Brain microvascular endothelial cell (primary cell): ENCODE measurements at places on chromosomes 5 and 9.

DNA sequence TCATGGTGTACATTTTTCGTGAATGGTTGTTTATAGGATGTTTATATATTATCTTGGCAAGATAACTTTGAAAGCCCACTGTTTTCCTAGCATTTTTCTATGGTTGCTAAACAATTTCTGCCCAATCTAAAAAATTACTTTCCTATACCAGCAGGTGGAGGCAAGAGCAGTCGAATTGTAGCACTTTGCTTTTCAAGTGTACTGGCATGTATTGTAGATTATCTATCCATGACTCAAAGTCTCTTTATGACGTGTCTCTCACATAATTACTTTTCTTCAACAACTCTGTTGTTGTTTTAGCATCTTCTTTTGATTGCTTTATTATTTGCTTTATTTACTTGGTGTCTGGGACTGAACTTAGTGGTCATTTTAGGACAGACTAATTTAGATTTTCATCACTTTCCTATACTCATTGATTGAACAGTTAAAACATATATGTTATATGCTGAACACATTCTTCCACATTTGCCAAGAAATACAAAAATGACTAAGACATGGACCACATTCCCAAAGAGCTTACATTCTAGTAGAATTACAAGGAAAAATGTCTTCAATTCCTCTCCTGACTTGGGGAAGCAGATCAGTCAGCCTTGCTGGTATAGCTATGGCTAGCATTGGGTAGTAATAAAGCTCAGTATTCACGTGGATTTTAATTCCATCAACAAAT lies 20.7 kb downstream of the NLN start:
- peak; percentile 61 for DNase-seq

DNA sequence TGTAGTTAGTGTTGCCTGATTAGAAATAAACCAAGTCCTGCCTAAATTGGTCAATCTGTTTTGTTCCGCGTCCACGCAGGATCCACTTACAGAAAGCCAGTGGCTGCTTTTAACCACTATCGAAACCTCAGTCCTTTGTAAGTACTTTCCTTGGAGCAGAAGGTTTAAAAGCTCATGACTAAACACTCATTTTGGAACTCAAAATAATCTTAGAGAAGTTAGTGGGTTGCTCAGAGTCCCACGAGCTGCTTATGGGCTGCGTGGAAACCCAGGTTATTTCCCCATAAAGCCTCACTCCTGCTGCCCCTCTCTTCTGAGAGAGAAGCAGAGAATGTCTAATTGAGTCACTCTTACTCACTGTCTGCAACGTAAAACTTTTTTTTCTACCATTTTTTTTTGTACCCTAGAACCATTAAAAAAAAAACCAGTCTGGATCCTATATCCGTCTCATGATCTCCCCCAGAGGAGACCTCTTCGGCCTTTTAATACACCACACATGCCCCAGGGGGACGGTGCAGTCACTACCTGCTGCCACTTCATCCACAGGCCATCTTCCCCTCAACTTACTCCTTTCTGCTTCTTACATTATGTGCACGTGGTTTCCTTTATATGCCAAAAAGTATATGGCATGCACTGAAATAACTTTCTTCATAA lies 7.6 kb downstream of the BASP1 start:
- DNase-seq: peak; percentile 39

GRCh38 chr5:151236888-151237287 lies 13.0 kb upstream of the CCDC69 start:
- no peak for DNase-seq

- no peak for DNase-seq
Measured at GRCh38 chr9:134231330-134231745, 67.0 kb upstream of the RNU6ATAC start.

DNA sequence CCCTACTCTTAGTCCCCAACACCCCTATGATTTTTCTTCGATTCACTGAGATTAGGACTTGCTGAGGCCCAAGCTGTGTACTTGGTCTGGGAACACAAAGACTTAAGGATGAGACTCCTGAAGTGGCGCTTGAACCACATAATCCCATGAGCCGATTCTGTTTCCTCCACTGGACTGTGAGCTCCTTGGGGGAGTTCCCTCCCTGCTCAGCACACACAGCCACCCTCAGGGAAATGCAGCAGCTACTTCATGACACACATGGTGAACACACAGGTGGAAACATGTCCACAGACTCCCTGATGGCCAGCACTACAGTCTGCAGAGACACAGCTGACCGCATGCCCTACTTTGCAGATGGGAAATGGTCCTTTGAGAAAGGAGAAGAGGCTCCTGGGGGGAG lies 101.1 kb downstream of the C5orf15 start:
- no peak for DNase-seq

- no peak for DNase-seq
Measured at GRCh38 chr5:61906820-61907219, 399.2 kb upstream of the KIF2A start.

GRCh38 chr9:106025453-106025852 lies 331.1 kb downstream of the TMEM38B start:
- DNase-seq: no peak

DNA sequence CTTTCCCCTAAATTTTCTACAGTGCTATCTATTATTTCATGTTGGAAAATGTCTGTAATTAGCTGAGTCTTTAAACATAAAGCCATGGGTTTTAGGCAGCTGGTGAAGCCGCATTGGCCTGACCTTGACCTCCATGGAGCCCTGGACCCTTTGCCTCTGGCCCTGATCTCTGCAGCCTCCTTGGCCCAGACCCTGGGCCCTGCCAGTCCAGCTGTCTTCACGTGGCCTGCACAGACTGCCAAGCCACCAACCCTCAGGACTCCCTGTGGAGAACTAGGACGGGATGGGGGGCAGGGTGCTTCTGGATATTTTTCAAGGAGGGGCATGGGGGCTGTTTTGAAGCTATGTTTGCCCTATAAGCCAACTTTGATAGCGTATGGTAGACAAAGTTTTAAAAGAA lies 29.8 kb upstream of the PPARGC1B start:
- no peak for DNase-seq

DNA sequence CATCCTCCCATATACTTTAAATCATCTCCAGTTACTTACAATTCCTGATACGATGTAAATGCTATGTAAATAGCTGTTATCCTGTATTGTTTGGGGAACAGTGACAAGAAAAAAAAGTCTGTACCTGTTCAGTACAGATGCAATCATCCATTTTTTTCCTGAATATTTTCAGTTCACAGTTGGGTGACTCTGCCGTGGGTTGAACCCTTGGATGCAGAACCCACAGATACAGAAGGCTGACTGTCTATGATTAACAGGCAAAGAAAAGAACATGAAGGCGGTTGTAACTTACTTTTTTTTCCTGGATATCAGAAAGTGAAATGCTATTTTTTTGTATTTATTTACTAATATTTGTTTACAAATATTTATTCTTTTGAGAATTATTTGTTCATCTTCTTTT lies 33.2 kb downstream of the DAP start:
- DNase-seq: no peak

DNA sequence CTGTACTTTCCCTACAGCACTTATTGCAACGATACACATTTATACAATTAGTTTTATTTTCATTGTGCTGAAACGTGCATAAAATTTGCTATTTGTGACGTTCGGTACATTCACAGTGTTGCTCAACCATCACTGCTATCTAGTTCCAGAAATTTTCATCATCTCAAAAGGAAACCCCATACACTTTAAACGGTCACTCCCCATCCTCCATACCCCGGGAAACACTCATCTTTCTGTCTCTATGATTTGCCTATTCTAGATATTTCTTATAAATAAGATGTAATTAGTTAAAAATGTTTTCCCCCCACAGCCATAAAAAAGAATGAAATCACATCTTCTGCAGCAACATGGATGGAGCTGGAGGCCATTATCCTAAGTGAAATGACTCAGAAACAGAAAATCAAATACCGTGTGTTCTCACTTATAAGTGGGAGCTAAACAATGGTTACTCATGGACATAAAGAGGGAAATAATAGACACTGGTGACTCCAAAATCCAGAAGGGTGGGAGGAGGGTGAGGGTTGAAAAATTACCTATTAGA lies 40.2 kb upstream of the TEX48 start:
- no peak for DNase-seq

GRCh38 chr9:107175816-107176435 lies 107.2 kb upstream of the RAD23B start:
- DNase-seq: no peak

DNA sequence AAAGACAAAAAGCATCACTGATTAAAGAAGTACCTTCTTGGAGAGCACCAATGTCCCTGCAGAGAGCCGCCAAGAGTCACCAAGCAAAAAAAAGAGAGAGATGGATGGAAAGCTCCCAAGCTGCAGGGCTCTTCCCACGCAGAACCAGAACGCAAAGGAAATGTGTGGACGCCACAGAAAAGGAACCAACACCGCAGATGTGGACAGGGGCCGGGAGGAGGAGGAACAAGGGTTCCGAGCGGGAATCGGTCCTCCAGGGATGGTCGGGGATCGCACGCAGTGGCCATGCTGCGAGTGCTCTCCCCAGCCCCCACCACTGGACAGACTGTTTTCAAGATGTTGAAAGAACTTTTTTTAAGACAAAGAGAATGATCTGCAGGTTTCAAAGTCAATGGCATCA lies 40.2 kb upstream of the ZNF354A start:
- DNase-seq: no peak

GRCh38 chr9:128771094-128771721 lies 519 bp downstream of the ZER1 start:
- no peak for DNase-seq

GRCh38 chr5:78926252-78926651 lies 58.9 kb downstream of the ARSB start:
- DNase-seq: no peak

DNA sequence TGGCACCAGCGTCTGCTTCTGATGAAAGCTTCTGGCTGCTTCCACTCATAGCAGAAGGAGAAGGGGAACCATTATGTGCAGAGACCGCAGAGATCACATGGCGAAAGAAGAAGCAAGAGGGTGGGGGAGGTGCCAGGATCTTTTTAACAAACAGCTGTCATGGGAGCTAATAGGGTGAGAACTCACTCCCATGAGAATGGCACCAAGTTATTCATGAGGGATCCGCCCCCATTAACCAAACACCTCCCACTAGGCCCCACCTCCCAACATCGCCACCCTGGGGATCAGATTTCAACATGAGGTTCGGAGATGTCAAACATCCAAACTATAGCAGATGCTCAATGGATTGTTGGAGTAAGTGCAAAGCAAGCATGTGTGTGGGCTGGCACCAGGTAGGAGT lies 125.8 kb upstream of the SLIT3 start:
- DNase-seq: no peak

GRCh38 chr5:10311595-10312425 lies 4.1 kb upstream of the CMBL start:
- DNase-seq: no peak

DNA sequence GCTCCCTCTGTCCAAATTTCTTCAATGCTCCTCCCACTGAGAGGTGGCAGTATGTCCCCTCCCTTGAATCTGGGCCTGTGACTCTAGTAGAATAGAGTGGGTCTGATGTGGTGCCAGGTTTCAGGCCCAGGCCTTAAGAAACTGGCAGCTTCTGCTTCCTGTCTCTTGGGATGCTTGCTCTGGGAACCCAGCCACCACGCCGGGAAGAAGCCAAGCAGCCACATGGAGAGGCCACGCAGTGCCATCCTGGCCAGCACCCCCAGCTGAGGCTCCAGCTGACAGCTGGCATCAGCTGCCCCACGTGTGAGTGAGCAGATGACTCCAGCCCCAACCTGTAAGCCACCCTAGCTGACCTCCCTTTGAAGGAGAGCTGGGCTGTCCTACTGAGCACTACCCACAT lies 7.3 kb upstream of the TSPAN17 start:
- no peak for DNase-seq

DNA sequence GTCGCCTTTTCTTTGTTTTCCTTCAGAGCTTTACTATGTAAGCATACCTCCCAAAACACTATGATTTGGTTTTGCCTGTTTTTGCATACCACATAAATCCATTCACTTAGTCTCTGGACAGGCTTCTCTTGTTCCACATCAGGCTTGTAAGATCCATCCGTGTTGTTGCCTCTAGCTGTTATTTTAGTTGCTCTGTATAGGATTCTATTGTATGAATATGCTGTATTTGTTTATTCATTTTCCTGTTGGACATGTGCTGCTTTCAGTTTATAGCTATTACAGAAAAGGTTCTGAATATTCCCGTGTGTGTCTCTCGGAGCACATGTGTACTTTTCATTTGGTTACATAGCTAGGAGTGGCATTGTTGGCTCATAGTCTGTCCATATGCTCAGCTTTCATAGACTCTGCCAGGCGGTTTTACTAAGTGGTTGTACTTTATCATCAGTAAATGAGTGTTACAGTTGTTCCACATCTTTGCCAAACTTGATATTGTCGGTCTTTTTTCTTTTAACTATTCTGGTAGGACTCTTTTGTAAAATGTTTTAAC lies 41.8 kb downstream of the NUP214 start:
- DNase-seq: no peak

DNA sequence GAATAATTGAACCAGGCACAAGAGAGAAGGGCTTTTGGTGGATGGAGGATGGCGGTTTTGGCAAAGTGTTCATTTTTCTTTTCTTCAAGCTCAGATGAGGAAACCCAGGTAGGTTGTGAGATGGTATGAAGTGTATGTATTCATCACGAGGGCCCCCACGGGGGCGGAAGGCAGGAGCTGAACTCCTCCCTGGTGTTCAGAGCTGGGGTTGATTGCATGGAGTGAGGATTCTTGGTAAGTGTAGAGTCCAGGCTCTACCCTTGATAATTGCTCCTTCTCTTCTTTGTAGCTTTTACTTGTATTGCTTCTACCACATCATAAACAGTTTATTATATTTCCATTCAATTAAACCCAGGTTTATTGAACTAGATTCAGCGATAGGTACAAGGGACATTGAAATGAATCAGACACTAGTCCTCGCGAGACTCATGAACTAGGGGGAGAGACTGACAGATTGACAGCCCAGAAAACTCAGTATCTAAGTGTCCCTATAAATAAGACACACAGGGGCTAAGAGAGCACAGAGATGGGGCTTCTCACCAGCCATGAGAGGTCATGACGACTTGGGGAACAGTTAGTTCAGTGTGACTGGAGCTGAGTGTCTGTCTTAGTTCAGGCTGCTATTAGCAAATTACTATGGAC lies 116.7 kb upstream of the KLF4 start:
- DNase-seq: no peak

DNA sequence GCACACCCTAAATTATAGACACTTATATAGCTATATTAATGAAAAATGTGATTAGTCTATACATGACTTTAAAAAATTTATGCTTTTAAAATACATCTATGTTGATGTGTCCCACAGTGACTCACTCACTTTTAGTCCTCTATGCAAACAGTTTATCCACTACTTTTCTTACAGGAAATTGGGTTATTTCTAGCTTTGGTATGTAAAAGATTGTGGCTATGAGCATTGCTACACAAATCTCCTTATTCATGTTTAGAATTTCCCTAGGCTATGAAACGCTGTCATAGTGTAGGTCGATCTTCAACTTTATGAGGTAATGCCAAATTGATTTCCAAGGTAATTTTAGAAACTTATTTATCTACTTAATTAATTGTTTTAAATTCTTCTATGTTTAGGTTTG lies 687.4 kb downstream of the PRR16 start:
- no peak for DNase-seq

DNA sequence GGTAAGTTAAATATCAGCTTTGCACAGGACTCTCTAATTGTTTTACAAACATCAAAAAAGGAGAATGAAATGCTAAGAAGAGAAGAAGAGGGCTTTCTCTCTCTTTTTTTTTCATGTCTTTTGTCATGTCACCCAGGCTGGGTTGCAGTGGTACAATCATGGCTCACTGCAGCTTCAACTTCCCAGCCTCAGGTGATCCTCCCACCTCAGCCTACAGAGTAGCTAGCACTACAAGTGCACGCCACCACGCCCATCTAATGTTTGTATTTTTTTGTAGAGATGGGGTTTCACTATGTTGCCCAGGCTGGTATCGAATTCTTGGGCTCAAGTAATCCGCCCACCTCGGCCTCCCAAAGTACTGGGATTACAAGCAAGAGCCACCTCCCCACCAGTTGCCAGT lies 18.6 kb downstream of the SERINC5 start:
- no peak for DNase-seq
